ENCODE measurements at places on chromosomes 4 and X.

DNA sequence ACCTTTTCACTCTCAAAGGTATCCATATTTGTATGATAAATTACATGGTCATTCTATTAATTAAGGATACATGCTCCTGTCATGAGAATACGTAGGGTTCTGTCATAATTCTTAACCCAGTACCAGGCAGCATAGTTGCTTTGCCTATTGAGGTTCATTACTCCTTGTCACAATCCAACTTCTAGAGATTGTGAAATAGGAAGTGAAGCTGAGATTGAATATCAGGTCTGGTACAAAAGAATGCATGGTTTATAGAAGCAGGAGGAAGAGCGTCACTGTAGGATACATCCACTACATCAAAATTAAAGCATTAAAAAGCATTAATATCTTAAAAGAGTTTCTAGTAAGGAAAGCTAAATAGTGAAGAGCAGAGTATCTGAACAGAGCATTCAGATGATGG lies 647.0 kb downstream of the IQCM start:
- no peak for DNase-seq

DNA sequence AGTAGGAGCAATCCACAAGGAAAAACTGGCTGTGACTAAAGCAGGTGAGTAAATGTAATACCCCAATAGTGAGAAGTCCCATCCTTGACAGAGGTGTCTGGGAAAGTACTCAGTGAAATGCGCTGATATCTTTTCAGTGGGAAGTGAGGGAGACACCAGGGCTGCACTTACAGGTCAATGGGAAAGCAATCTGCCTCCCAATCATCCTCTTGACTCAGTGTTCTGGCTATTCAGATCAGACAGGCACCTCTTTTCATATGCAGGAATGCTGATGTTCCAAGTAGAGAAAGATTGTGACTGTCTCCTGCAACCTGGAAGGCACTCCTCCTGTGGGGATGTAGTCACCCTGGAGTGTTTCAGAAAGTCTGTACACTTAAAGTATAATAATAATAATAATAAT lies 39.9 kb upstream of the SPIN2A start:
- no peak for DNase-seq

- no peak for DNase-seq
Observed at GRCh38 chrX:84218726-84219125, 30.7 kb upstream of the RPS6KA6 start.

DNA sequence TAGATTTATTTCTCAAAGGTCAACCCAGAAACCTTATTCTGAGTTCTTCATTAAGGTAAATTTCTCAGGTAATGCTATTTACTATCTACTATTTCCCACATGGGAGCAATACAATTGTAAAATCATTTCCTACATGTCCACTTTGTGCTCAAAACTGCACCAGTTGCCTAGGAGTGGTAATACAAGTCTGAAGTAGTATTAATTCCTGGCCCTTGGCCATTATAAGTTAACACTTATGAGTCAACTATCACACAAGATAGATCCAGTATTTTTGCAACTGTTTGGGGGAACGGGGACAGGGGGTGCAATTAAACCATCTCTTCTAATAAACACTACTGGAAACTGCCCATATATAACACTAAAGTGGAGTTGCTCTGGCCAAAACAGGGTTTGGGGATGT lies 48.9 kb downstream of the ACSL4 start:
- no peak for DNase-seq

DNA sequence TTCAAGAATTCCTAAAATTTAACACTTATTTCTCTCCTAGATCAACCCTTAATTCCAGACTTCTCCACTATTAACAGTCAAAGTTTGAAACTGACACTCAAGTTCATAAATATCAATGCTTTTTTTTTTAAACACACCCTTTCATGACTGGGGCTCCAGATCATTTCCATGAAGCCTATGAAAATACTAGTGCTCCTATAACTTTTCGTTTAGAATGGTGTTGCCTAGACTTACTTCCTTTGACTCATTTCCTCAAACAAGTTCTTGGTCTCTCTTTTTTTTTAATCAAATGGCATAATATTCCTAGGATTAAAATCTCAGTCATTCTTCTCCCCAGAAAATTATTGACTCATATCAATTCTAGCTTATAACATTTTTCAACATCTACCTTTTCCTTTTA lies 13.1 kb downstream of the ZMAT1 start:
- DNase-seq: no peak

GRCh38 chr4:3234171-3235029 lies 14.6 kb upstream of the MSANTD1 start:
- no peak for DNase-seq

- DNase-seq: no peak
Observed at GRCh38 chr4:130395871-130396270, 1299.9 kb downstream of the C4orf33 start.

- no peak for DNase-seq
Observed at GRCh38 chrX:23662853-23663252, 4.4 kb upstream of the PRDX4 start.

GRCh38 chrX:72280321-72280845 lies 3.3 kb upstream of the RPS4X start:
- no peak for DNase-seq

DNA sequence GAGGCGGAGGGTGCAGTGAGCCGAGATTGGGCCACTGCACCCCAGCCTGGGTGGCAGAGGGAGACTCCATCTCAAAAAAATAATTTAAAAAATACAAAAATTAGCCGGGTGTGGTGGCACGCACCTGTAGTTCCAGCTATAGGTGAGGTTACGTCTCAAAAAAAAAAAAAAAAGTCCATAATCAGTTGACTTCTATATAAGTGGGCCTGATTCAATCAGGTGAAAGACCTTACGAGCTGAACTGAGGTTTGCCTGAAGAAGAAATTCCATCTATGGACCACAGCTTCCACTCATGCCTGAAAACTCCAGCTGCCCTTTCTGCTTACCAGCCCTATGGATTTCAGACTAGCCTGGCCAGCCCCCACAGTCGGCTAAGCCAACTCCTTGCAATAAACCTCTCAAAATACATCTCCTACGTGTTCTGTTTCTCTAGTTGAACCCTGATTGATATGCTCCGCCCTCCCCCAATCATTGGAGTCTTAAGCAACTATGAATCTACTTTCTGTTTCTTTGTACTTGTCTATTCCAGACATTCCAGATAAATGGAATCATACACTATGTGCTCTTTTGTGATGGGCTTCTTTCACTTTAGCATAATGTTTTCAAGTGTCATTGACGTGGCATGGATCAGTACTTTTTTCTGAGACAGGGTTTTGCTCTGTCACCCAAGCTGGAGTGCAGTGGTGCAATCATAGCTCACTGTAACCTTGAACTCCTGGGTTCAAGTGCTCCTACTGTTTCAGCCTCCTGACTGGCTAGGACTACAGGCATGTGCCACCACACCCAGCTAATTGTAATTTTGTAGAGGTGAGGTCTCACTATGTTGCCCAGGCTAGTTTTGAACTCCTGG lies 36.6 kb downstream of the SAT1 start:
- DNase-seq: no peak

DNA sequence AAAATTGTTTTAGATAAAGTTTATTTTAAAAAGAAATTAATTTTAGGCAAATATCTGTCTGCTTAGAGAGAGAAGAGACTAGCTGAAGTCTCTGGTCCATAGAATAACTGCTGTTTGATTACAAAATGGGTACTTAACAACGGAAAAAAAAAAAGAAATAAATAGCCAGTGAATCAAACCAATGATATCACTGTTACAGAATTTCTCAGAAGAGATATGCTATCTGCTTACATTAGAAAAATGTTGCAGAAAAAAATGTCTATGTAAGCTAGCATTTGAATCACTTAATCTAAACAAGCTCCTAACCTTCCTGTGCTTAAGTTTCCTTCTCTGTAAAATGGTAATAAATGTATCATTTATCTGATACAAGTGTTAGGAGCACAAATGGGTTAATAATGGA lies 189.9 kb downstream of the IL15 start:
- no peak for DNase-seq

- DNase-seq: no peak
Observed at GRCh38 chr4:87698394-87698793, 48.3 kb downstream of the DMP1 start.

- DNase-seq: no peak
Observed at GRCh38 chr4:184898793-184899192, 73.0 kb upstream of the ACSL1 start.

DNA sequence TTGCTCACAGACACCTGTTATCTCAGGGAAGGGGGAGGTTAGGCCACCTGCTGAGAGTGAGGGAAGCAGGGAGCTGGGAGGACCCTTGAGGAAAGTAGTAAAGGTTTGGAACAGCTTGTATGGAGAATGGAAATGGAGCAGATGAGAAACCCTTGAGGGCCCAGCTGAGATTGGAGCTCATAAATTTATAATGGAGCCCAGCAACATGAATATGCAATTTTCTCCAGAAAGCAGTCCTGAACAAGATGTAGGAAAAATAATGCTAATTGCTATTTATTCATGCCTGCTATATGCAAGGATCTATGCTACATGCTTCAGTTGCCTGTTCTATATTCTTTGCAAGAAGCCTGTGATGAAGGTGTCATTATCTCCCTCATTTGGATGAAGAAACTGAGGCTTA lies 67.5 kb upstream of the LEF1 start:
- no peak for DNase-seq

- DNase-seq: no peak
Observed at GRCh38 chrX:71227370-71228062, 4.5 kb downstream of the GJB1 start.

DNA sequence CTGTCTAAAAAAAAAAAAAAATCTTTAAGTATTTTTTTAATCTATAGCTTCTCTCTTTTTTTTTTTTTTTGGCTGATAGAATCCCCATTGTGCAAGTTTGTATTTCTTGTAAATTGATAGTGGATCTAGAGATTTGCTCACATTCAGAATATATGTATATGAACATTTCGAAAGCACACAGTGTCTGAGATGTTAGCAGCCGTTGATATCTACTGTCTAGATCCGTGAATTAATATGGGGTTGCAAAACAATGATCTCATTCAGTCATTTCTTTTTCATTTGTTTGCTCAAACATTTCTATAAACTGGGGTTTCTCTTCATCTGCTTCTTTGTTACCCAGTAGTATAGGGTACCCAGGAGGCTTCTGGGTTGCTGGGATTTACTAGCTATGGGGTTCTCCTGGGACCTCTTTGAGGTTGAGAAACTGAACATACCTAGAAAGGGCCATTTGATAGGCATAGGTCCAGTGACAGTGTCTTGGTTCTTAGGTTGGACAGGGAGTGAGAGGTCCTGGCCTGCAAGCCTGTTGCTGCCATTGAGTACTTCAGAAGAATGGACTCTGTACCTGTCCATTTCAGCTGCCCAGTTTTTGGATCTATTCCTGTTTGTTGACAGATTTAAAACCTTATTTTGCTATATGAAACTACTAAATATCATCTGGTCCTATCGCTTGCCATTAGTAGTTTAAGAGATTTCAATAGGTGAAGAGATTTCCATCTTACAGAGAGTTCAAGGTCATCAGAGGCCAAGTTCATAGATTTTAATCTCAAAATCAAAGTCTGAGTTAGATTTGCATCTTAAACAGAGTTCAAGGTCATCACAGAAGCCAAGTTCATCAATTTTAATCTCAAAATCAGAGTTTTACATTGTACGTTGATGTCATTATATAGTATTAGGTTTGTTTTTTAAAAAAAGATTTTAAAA lies 50.8 kb downstream of the WWC2 start:
- DNase-seq: no peak

DNA sequence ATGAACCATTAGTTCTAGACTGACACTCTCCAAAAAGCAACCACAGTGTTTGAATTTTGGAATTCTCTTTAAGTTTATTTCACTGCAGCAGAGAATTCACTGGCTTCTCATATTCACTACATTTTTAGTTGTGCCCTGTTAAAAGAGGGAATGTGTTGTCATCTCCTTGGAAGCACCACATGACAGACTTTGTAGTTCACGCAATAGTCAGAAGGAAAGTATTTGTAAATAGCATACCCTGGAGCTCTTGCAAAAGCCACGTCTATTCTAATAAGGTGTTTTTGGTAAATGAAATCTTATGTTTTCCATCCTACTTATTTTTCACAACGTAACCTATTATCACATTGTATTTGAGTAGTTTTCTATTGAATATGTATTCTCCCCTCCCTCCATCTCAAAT lies 25.8 kb downstream of the DOCK11 start:
- DNase-seq: no peak

GRCh38 chr4:128782076-128782715 lies 27.3 kb upstream of the JADE1 start:
- DNase-seq: peak; percentile 17

DNA sequence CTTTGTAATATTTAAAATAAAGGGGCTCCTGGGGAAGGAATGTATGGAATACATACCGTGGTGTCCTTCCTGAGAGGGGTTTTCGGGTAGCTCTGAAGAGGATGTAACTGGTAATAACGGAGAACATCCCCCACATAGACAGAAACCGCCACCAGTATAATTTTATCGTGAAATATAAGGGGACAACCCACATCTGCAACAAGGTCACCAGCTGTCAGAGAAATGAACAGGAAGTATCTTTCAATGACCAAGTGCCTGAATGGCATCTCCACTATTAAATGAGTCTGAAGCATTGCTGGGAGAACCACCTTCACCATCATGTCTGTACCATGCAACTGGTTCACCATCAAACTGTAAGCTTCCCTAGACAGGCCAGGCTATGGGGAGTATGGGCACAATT lies 31.7 kb downstream of the RNF175 start:
- no peak for DNase-seq

- no peak for DNase-seq
Observed at GRCh38 chr4:87838205-87838604, 5.4 kb downstream of the MEPE start.

GRCh38 chr4:139532947-139533346 lies 23.1 kb downstream of the SETD7 start:
- DNase-seq: no peak

DNA sequence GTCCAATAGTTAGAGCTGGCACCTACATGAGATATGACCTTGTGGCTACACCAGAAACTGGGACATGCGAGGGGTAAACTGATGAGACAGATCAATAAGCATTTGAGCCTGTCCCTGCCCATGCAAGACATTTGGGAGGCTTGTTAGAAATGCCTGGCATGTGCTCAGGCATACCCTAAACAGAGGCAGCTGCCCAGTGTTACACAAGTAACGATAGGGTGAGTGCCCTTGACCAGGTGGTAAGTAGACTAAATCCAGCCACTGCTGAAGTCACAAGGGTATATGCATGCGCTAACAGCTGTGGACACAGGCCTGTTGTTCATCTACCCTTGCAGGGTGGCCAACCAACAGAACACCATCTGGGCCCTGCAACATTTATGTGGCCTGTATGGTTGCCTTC lies 56.1 kb upstream of the CCDC149 start:
- DNase-seq: no peak

GRCh38 chrX:3129256-3129655 lies 88.0 kb downstream of the ARSF start:
- no peak for DNase-seq

Measured in T47D (cell line).